ENCODE measurements at places on chromosomes 12 and 14.

DNA sequence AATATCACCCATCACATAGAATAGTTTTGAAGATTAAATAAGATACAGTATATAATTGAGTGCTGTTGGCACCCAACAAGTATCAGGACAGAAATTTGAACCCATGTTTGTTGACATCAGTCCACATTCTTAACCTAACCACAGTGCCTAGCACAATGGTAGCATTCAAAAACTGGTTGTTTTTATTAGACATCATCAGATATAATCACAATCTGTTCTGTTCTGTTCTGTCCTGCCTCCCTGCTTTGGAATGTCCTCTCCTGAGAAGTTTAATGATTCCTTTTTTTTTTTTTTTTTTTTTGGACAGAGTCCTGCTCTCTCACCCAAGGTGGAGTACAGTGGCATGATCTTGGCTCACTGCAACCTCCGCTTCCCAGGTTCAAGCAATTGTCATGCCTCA lies 476.6 kb downstream of the RMST start:
- no peak for DNase-seq

DNA sequence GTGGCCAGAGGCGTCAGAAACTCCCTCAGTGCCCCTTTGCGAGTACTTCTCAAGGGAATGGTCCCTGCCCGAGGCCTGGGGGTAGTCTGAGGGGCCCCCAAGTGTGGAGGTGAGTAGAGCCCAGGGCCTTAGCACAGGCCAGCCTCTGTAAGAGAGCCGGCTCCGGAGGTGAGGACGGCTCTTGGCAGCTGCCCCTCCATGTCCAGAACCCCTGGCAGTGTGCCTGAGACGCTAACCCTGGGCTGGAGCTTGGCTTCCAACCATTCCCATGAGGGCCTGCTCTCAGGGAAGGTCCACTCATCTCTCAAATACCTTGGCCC lies 61.7 kb downstream of the PRMT8 start:
- no peak for DNase-seq

- no peak for DNase-seq
These were observed 8.1 kb downstream of the GPX2 start for GRCh38 chr14:64934338-64934929.

- no peak for DNase-seq
These were observed 9.8 kb downstream of the CHGA start for GRCh38 chr14:92932448-92933395.

- no peak for DNase-seq
These were observed 547 bp downstream of the CNTN1 start for GRCh38 chr12:40692765-40693206.

DNA sequence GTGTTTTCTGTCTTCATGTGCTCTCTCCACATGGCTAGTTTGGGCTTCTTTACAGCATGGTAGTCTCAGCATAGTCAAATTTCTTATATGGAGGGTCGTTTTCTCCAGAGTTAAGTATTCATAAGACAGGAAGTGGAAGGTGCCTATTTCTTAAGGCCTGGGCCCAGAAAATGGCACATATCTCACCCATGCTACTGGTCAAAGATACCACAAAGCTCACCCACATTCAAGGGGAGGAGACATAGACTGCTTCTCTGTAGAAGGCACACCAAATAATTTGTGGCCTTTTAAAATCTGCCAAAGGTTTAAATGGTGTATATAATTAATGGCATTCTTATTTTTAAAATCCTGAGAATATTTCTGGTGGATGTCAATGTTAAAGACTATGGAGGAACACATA lies 44.8 kb downstream of the CCDC91 start:
- DNase-seq = no peak

GRCh38 chr14:55031190-55031589 lies 4.2 kb downstream of the SOCS4 start:
- DNase-seq = no peak

DNA sequence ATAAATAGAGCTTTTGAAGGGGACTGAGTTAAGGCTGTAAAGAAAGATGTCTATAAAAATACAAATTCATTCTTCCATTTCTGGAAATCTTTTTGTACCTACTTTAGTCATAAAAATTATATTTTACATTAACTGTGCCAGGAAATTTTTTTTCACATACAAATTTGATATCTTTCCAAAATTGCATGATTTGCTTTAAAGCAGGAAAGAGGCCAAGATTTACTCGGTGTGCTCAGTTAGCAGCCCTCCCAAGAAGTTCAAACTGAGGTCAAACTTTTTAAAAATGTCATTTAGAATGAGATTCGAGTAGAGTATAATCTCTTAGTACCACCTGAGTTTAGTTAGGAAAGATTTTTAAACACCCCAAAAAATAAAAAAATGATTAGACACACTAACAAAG lies 173.2 kb upstream of the GRIP1 start:
- no peak for DNase-seq

GRCh38 chr14:102914474-102915291 lies 7.8 kb upstream of the AMN start:
- DNase-seq = no peak
